A673 (cell line): ENCODE measurements at places on chromosomes 2 and 18. TPM values are rescaled to one million over a fixed set of nuclear protein-coding genes. Genes with fewer than 3 reads are reported as not detected.

The SERPINB7 gene
- total RNA-seq: 12.2 and 12.8 TPM in 2 replicates

DNA sequence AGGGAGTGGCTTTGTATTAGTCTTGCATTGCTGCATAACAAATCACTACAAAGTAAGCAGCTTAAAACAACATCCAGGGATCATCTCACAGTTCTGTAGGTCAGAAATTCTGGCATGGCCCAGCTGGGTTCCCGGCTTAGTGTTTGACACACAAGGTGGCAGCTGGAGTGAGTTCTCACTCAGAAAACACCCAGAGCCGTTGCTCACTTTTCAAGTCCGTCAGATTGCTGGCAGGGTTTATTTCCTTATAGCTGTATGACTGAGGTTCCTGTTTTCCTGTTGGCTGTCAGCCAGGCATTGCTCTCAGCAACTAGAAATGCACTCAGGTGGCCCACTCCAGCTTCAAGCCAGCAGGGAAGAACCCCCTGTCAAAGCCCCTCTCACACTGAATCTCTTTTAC lies 324.1 kb downstream of the CCDC178 start:
- peak; percentile 12 for DNase-seq

DNA sequence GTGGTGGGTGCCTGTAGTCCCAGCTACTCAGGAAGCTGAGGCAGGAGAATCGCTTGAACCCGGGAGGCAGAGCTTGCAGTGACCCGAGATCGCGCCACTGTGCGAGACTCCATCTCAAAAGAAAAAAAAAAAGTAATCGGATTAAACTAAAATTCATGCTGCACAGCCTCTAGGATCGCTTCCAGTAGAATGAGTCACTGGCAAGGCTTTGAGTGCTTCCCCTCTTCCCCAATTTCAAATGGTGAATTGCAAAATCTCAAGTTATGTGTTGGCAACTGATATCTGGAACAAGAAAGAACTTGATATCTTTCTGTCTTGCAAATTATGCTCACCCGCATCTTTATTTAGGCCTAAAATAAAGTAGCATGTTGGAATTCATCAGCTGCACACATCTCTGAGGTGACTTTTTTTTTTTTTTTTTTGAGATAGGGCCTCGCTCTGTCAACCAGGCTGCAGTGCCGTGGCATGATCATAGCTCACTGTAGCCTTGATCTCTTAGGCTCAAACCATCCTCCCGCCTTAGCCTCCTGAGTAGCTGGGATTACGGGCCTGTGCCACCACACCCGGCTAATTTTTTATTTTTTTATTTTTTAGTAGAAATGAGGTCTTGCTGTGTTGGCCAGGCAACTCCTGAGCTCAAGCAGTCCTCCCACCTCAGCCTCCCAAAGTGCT lies 12.7 kb downstream of the TTC39C start:
- peak; percentile 91 for DNase-seq

GRCh38 chr2:11904029-11904428 lies 157.6 kb downstream of the LPIN1 start:
- no peak for DNase-seq

DNA sequence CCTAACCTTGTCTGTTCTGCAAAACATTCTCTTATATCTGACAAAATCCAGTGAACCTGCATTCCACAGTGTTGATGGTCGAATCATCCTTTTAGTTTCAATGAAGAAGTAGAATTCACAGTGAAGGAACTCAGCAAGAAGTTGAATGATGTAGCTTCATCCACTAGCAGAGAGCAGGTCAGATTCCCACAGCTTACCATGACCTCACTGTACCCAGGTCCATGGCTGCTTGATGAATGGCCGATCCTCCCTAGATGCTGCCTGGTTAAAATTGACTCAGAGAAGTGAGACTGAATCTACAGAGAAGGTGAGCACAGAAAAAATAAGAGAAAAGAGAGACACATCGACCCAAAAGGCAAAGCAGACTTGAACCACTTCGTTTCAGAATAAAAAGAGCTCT lies 906.0 kb upstream of the CHAC2 start:
- no peak for DNase-seq

GRCh38 chr2:202133200-202133908 lies 60.3 kb downstream of the KIAA2012 start:
- DNase-seq: peak; percentile 49

DNA sequence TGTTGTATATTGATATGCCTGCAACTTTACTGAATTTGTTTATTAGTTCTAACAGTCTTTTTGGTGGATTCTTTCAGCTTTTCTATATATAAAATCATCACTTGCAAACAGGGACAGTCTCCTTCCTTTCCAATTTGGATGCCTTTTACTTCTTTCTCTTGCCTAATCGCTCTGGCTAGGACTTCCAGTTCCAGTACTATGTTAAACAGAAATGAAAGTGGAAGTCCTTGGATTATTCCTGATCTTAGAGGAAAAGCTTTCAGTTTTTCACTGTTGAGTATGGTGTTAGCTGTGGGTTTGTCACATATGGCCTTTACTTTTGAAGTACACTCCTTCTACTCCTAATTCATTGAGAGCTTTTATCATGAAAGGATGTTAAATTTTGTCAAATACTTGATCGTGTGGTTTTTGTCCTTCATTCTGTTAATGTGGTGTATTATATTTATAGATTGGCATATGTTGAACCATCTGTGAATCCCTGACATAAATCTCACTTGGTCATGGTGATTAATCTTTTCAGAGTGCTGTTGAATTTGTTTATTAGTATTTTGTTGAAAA lies 52.9 kb downstream of the REL start:
- DNase-seq: no peak

DNA sequence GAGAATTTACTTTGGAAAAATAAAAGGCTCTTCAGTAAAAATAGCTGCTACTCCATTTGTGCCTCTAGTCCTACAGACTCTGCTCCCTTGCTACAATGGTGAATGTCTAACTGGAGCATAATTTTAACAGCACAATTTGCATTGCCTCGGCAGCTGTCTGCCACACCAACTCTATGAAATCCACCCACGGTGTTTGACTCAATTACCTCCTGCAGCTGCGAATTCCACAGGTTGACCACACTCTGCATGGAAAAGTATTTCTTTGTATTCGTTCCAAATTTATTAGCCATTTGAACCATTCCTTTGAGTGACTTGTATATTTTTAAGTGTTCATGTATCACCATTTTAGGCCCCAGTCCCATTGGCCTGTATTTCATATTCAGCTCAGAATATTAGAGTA lies 182.1 kb upstream of the CCDC68 start:
- DNase-seq: no peak

- no peak for DNase-seq
Measured at GRCh38 chr18:55539240-55539639, 48.8 kb downstream of the TCF4 start.

- no peak for DNase-seq
Measured at GRCh38 chr2:197929008-197929885, 124.9 kb downstream of the PLCL1 start.

DNA sequence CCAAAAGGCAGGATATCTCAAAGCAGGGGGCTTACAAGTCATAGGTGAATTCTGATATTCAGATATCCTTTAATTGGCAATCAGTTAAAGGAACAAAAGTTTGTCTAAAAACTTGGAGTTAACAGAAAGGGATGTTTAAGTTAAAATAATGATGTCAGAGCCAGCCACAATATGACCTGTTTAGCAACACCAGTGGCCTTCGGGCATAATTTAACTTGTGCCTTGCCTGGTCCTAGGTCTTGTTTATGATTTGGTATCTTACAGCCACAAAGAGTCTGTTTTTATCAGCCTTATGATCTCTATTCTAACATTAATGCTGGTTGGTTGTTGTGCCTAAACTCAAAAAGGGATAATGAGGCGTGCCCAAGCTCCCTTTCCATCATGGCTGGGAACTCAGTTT lies 252.9 kb downstream of the RNF152 start:
- no peak for DNase-seq

- no peak for DNase-seq
Measured at GRCh38 chr18:61528961-61529360, 195.7 kb downstream of the CDH20 start.

DNA sequence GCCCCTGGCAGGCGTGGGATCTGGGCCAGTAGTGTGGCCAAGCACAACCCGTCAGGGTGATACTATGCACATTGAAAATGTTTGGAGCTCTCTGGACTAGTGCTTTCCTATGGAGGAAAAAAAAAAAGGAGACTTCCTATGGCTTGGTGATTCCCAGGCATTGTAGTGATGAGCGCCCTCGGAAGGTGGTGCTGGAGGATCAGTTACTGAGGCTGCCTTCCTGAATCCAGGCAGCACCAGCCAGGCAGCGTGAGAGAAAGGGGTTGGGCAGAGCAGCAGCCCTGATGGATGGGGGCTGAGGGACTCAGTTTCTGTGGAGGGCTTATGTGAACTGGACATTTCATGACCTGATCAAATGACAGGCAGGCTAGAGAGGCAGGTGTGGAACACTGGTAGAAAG lies 70.9 kb downstream of the CHRNA1 start:
- no peak for DNase-seq

- DNase-seq: peak; percentile 16
Measured at GRCh38 chr18:62399781-62400308, 74.7 kb downstream of the TNFRSF11A start.

The IL36G gene
- total RNA-seq: not detected in 2 replicates

- DNase-seq: no peak
Measured at GRCh38 chr18:12336887-12337286, 28.8 kb downstream of the TUBB6 start.

The ITPRIPL1 gene
- total RNA-seq: 23.5 and 23.9 TPM in 2 replicates

The MMADHC gene
- total RNA-seq: 115 and 124 TPM in 2 replicates

The EPB41L3 gene
- total RNA-seq: 0.20 and 0.86 TPM in 2 replicates

DNA sequence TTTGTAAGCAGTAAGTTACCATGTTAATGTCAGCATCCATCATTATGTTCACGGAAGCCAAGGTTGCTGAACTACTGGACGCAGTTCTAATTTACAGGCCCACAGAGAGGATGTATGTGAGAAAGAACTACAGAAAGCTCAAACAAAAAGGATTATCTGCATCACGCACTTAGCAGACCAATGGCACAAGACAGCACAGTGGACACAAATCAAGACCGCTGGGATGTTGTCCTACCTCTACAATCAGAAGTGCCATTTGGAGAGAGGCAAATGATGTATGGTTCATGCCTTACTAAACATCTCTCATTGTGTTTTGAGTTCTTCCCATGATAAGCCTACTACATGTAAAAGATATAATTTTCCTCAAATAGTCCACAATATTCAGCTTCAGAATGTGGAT lies 330.7 kb upstream of the CHAC2 start:
- DNase-seq: no peak

GRCh38 chr2:152175368-152176112 lies at the start of gene STAM2:
Gene STAM2, minus strand, starts transcription at chr2:152175763. Its CDS starts 121 bp downstream, at chr2:152175642.
- peak; percentile 95 for DNase-seq

The DCDC2C gene
- 0.43 and 0.81 TPM in 2 replicates for total RNA-seq

- no peak for DNase-seq
Measured at GRCh38 chr2:105460048-105460732, 61.3 kb upstream of the FHL2 start.

The TPGS2 gene
- 102 and 106 TPM in 2 replicates for total RNA-seq

GRCh38 chr2:25234738-25235137 lies 66.4 kb upstream of the POMC start:
- DNase-seq: no peak

DNA sequence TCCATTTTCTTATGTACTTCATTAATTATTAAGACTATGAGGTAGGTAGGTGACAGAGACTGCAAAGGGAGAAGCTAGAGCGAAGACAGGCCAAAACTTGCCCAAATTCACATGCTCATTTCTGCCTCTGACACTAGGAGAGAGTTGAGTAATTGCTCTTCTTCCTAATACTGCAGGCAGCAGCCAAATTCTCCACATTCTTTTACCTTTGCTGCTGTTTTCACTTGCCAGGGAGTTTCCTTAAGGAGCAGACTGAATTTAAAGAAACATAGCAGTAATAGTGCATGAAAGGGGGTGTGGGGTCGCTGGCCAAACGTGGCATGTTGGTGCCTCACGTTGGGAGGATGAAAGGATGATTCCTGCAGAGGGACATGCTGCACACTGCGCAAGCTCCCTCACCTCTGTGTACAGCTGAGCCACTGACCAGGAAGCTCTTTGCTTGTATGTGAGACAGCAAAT lies 12.3 kb downstream of the CRIM1 start:
- peak; percentile 25 for DNase-seq

DNA sequence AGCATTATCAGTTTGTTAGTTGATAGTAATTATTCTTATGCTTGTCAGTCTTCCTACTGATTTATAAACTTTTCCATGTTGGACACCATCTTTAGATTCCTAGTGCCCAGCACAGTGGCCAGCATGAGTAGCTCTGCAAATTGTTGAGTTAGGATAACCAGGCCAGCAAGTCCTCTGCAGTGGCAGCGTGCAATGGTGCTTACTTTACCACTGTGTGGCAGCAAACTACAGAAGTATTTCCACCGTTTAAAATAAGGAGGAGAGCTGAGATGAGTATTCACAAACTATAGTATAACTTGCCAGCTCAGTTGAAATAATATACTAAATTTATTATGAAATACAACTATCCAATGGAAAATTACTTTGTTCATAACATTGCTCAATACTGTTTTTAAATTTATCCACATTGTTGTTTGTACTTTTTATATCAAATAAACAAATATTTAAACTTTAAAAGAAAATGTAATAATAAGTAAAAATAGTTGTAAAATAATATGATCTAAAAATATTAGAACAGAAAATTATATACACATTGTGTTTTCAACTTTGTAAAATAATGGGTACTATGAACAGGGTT lies 9.3 kb upstream of the THADA start:
- peak; percentile 61 for DNase-seq

DNA sequence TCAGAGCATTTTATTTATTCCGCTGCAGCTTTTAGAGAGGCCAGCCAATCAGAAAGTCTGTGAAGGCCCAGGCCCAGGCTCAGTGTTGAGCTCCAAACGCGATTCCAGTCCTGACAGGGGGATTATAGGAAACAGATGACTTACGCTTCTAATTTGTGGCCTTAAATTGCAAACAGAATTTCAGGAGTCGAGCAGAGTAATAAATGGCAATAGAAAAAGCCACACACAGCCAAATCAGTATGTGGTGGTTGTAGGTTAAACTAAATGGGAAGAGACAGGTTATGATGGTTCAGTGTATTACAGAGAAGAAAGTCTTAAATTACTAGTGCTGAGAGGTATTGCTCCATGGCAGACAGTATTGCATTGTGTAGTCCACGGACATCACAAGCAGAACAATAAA lies 131.0 kb upstream of the ZEB2 start:
- DNase-seq: peak; percentile 49

The THSD7B gene
- total RNA-seq: not detected in 2 replicates

GRCh38 chr2:100417711-100418124 lies 250 bp upstream of the CHST10 start:
- DNase-seq: no peak

The UNC80 gene
- total RNA-seq: 1.6 and 1.8 TPM in 2 replicates

DNA sequence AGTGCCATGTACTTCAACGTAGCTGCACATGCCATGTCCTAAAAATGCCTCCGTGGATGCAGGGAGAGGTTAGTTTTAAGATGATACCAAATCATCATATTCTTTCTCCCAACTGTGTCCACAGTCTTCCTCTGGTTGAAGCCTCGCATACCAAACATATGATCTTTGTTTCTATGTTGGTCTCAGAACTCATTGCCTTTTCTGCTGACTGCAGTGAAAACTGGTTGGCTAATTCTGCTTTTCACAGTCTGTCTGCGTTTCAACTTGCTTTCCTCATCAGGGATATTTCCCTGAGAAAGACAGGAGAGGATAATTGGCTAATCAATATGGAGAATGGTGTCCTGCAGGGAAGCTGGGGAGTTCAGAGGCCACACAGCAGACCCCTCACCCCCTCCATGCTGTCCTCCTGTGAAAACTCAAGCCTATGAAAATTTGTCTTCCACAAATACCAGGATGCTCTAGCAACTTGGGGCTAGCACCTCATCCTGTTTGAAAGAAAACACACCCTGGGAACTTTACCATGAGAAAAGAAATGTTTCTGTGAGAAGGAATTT lies 192.2 kb upstream of the PXDN start:
- no peak for DNase-seq
